ENCODE measurements at places on chromosomes 6 and 20. TPM values are rescaled to one million over a fixed set of nuclear protein-coding genes. Genes with fewer than 3 reads are reported as not detected.

Gene ID4
- total RNA-seq = 2.9 TPM

Gene KIF25
- 0.29 TPM for total RNA-seq

Gene EXOC2
- total RNA-seq = 17.7 TPM

Gene FOXF2
- total RNA-seq = 0.10 TPM

Gene LBP
- total RNA-seq = not detected

Gene RPS6KA2
- 97.4 TPM for total RNA-seq

Gene MAK
- not detected for total RNA-seq

Gene LY6G6D
- total RNA-seq = 0.75 TPM

Gene PCED1A
- total RNA-seq = 6.3 TPM

Gene F13A1
- 19.2 TPM for total RNA-seq

Gene PLA2G7
- 0.72 TPM for total RNA-seq

Gene OLIG3
- total RNA-seq = not detected

Gene MYCT1
- 18.4 TPM for total RNA-seq

- no peak for DNase-seq
These were observed 7.6 kb downstream of the DHX16 start for GRCh38 chr6:30664994-30665767.

- no peak for DNase-seq
These were observed 146.7 kb upstream of the TAB2 start for GRCh38 chr6:149170564-149171452.

- no peak for DNase-seq
These were observed 10.8 kb upstream of the SNHG17 start for GRCh38 chr20:38445901-38446425.

- DNase-seq = no peak
These were observed 161.4 kb downstream of the CLIC5 start for GRCh38 chr6:45854149-45854742.

- peak; percentile 35 for DNase-seq
These were observed 73.0 kb upstream of the ENPP5 start for GRCh38 chr6:46243754-46244153.

DNA sequence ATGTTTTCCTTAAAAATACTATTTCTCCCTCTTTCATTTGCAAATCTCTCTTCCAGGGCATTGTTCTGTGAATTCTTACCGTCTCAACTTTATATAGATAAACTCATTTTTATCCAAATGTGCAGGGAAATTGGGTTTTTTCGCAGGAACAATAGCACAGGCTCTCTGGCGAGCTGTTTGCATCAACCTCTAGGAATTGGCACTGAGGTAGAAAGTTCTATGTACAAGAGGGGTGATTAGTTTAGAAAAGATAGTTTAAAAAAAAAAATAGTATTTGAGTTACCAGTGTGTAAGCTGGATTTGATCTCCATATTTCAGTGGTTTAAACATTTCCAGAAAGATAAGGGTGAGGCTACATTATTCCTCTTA, 129.7 kb upstream of the BTN3A2 start:
- DNase-seq = no peak

- no peak for DNase-seq
These were observed 57.5 kb downstream of the SNRNP48 start for GRCh38 chr6:7647504-7647903.

DNA sequence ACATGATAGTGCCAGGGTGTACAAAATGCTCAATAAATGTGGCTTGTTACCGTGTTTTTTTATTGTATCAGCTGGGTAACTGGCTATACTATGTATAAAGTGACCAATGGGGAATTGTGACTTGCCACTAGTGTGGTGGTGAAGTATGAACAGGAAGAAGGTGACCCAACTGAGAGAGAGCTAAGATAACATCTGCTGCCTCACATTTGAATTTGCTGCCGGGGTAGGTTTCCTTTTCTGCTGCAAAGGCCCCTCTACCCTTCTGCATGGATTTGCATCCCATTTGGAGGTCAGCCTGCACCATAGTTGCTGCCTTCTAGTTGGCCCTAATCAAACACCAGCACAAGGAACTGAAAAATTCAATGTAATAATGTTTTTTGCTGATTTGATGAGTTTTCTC, 24.1 kb downstream of the IL17A start:
- no peak for DNase-seq

DNA sequence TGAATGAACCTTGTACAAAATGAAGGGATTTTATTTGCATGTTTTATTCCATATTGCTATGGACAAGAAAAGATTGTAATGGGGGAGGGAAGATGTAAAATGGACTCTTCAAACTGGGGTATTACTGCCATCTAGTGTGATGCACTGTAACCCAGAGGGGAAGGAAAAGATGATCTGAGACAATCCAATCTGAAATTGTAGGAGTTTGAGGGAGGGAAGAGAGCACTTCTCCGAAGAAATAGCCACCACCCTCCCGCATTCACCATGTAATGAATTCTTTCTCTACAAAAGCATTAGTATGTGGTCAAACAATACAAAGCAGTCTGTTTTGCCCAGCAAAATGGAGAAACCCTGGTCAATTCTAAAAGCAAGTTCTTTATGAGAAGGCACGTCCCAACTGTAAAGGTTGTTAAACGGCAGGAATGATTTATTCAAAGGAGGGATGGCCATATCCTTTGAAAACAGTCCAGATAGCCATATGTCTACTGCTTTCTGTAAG, 679.5 kb upstream of the NRSN1 start:
- no peak for DNase-seq

DNA sequence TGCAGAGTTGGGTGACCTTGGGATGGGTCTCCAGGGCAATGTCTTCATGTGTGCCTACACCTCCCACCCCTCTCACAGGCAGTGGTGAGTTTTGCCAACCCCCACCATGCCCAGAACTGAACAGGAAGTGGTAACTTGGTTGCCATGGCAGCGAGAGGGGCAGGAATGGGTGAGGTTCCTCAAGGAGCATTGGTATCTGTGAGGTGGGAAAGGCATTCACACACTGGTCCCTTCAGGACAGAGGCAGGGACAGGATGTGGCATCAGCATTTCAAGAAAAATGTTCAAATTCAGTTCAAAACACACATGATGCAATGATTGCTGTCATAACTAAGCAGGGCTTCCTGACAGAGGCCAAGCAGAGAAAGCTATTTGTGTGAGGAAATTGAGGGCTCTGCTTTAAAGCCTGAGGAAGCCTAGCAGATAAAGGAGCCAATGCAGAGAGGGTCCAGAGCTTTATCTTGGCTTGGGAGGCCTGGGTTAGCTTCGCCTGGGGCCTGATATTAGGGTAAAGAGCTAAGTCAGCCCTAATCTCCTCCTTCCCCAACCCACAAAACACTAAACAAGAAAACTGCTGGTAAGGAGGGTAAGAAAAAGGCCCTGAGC, 551 bp downstream of the TREML2 start:
- DNase-seq = peak; percentile 37

DNA sequence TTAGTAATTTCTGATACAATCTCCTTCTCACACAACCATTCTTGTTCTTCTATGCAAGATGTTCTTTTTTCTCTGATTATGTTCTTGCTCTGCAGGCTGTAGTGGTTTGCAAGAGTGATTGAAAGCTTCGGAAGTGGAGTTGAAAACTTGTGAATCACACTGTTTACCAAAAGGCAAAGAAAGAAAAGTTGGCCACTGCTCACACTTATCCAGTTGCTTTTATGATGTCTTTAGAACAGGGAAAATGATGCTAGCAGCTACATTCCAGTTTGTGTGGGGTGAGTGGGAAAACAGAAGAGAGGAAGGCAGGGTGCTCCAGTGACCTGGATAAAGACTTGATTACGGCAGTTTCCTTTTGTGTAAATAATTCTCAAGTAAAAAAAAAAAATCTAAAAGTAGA, 583.3 kb downstream of the TENT5A start:
- no peak for DNase-seq

DNA sequence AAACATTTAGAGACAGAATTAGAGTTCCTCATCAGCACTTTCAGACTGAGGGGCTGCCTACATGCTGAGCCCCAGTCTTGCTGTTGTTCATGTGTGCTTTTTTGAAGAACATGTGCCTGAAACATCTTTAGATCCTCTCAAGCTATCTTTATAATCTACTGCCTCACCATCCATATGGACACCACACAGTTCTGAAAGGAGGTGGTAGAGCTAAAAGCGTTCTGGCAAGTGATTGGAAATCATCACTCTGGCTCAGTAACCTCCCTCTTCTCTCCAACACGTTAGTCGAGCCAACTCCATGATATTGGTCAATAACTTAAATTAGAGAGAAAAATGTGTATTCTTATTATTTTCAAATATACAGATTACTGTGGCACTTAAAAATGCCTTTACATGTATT, 40.6 kb downstream of the CLVS2 start:
- no peak for DNase-seq

DNA sequence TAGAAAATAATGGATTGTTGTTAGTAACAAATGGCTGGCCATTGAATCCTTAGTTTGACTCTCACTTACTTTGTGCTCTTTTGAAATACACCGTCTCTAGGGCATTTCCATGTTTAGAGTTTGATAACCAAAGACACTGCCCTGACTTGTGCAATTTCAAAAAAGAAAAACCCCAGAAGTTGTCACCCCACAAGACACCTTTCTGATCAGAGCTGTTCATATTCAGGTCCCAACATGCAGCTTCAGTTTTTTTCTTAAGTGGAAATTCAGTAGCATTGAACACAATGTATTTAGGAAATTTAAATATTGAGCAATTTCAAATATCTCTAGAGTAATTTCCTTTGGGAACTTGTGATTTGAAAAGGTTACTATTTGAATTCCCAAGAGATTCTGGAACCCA, 19.4 kb downstream of the CRYBG1 start:
- DNase-seq = no peak

DNA sequence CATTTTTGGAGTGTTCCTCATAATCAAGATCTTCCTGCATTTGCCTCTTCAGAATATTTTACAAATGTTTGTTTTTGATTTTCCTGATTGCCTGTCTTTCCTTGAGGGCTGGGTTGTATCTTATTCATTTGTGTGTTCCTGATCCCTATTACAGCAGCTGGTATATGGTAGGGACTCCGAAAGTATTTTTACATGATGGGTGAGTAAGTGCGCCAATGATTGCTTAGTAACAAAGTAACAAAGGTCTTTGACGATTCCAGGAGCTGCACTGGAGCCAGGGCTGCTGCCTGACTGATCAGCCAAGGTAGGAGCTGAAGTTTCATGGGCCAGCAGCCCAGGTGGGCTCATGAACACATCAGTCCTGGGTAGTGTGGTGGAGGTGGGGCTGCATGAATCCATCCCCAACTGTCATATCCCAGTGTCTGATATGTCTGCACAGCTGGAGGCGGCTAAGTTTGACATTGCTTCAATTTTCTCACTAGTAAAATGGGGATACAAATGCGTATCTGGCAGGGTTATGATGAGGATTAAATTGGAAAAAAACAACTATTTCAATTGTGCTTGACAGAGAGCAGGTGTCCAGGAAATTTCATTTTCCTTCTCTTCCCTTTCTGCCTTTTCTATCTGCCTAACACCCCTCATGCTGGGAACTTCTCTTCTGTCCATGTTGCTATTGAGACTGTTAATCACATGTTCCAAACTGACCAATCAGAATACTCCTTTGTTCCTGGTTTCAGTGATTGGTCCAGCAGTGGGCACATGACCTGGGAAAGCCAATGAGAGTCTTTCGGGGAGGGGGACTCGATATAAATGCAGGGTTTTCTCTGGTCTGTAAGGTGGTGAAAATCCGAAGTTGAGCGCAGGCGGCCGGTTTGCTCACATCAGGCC, 90.7 kb downstream of the CDH26 start:
- DNase-seq = no peak

- no peak for DNase-seq
These were observed 1.2 kb downstream of the NKX2-2 start for GRCh38 chr20:21512634-21513180.

DNA sequence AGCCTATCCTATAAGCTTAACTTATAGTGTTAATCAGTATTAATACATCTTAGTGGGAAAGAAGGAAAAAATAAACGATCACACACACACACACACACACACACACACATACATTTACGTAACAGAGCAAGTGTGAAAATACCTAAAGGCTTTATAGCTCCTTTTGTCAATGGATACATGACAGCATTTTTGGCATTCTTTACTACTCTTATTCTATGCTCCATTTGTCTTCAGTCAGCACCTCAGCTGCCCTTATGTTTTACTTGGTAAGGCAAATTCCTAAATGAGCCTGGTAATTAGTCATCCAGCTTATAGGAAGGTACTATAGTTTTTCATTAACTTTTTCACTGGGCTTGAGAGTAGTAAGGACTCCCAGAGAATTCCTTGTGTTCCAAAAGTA, 25.1 kb upstream of the SLC17A3 start:
- no peak for DNase-seq
